ENCODE measurements at places on chromosomes 1 and 21. TPM values are rescaled to one million over a fixed set of nuclear protein-coding genes. Genes with fewer than 3 reads are reported as not detected.

Gene SERPINC1
- 0.98 TPM for total RNA-seq

- peak overlapping the region; percentile 3 for H3K27ac ChIP-seq
- no peaks in the 10 kb centered on the region for H3K27me3 ChIP-seq
- peaks cover 10% of the 10 kb centered on the region for H3K4me1 ChIP-seq
- no peaks in the 10 kb centered on the region for H3K36me3 ChIP-seq
These were observed 75.3 kb downstream of the NTMT2 start for GRCh38 chr1:170221031-170221430.

- no peak overlapping the region for H3K27ac ChIP-seq
- peaks cover 16% of the 10 kb centered on the region for H3K4me1 ChIP-seq
- H3K4me3 ChIP-seq: no peak overlapping the region
- no peak for DNase-seq
- no peaks in the 10 kb centered on the region for H3K27me3 ChIP-seq
These were observed 12.0 kb upstream of the SLAMF6 start for GRCh38 chr1:160534823-160535605.

Gene DNASE2B
- total RNA-seq: not detected

DNA sequence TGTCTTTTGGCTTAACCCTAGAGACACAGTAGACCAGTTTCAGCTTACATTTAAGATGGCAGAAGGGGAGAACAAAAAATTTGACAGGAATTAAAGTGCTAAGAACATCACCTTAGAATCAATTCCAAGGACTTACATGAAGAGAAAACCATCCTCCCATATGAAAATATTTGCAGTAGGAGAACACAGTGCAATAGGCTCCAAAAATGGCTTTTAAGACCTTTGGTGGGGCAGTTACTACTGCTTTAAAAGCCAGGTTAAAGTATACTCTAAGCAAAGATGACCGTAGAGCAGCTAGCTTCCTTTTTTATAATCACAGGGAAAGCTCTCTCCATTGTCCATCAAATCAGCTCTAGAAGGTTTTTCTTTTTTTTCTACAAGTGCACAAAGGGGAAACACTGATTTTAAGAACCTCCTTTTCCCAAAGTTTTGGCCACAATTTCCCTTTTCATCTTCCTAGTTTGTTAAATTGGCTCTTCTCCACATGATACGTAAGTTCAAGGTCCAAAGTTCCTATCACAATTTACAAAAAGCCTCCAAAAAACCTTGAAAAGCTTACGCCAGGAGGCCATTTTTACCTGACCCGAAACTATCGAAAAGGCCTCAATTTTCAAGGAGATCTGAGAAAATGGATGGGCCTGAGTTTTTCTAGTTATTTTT, 3.3 kb downstream of the TXNIP start:
- peak overlapping the region; percentile 91 for H3K4me3 ChIP-seq
- DNase-seq: no peak
- H3K27me3 ChIP-seq: no peaks in the 10 kb centered on the region
- H3K27ac ChIP-seq: no peak overlapping the region

Gene C1orf185
- total RNA-seq: not detected

GRCh38 chr1:941588-942383, 17.3 kb downstream of the NOC2L start:
- peak; percentile 70 for DNase-seq
- no peaks in the 10 kb centered on the region for H3K36me3 ChIP-seq
- peaks cover 4% of the 10 kb centered on the region for H3K27me3 ChIP-seq
- peak overlapping the region; percentile 31 for H3K4me3 ChIP-seq

Gene NUP210L
- total RNA-seq: 0.19 TPM

- H3K4me1 ChIP-seq: no peaks in the 10 kb centered on the region
- H3K36me3 ChIP-seq: no peaks in the 10 kb centered on the region
- no peaks in the 10 kb centered on the region for H3K27me3 ChIP-seq
- H3K27ac ChIP-seq: no peak overlapping the region
- H3K4me3 ChIP-seq: no peak overlapping the region
- no peak for DNase-seq
These were observed 72.4 kb upstream of the CYP2J2 start for GRCh38 chr1:59999006-59999405.

Gene PROK1
- total RNA-seq: not detected

Gene KPRP
- not detected for total RNA-seq

- H3K4me3 ChIP-seq: no peak overlapping the region
- no peaks in the 10 kb centered on the region for H3K36me3 ChIP-seq
- DNase-seq: no peak
- H3K4me1 ChIP-seq: no peaks in the 10 kb centered on the region
- no peak overlapping the region for H3K27ac ChIP-seq
These were observed 514.5 kb downstream of the NPHP4 start for GRCh38 chr1:5477716-5478115.

DNA sequence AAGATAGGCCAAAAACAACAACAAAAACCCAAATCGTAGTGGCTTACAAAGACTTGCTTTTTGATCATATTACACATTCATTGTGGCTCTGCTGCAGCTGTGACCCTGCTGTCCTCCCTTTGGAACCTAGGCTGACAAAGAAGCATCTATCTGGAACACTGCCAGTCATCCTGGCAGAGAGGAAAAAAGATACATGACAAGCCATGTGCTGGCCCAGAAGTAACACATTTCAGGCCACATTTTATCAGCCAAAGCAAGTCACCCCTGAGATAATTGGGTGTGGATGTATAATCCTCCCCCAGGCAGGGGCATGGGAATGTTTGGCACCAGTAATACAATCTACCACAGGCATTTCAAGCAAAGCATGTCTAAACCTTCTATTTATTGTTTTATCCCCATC, 37.2 kb upstream of the AGO1 start:
- H3K4me1 ChIP-seq: no peaks in the 10 kb centered on the region
- H3K36me3 ChIP-seq: no peaks in the 10 kb centered on the region
- no peak overlapping the region for H3K4me3 ChIP-seq
- H3K27me3 ChIP-seq: no peaks in the 10 kb centered on the region

- H3K4me1 ChIP-seq: peaks cover 12% of the 10 kb centered on the region
- peak overlapping the region; percentile 13 for H3K27ac ChIP-seq
- H3K4me3 ChIP-seq: no peak overlapping the region
- H3K27me3 ChIP-seq: no peaks in the 10 kb centered on the region
- no peaks in the 10 kb centered on the region for H3K36me3 ChIP-seq
These were observed 32.3 kb upstream of the ID3 start for GRCh38 chr1:23591460-23592208.

Gene MASP2
- total RNA-seq: 0.32 TPM

GRCh38 chr1:41622402-41622801, 137.9 kb upstream of the EDN2 start:
- H3K4me1 ChIP-seq: peaks cover 18% of the 10 kb centered on the region
- H3K27ac ChIP-seq: no peak overlapping the region
- H3K36me3 ChIP-seq: no peaks in the 10 kb centered on the region
- no peaks in the 10 kb centered on the region for H3K27me3 ChIP-seq

GRCh38 chr21:42301371-42302075, 13.7 kb downstream of the TFF3 start:
- no peaks in the 10 kb centered on the region for H3K27me3 ChIP-seq
- DNase-seq: no peak
- H3K36me3 ChIP-seq: no peaks in the 10 kb centered on the region
- no peak overlapping the region for H3K27ac ChIP-seq
- no peaks in the 10 kb centered on the region for H3K4me1 ChIP-seq

DNA sequence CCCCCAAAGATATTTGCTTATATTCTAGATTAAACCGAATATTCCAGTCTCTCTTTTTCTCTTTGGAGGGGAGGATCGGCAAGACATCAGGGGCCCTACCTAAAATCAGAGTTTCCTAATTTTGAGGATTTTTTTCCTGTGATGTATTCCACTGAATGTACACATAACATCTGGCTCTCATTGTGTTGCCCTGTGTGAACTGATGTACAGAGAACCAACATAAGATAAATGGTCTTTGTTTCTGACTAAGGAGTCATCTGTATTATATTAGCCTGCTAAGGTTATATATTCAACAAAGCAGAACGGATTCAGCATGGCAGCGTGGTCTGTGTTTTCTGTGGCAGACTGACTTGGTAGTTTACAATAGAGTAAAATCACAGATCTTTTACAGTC, 114.8 kb upstream of the NCAM2 start:
- no peak overlapping the region for H3K27ac ChIP-seq
- no peaks in the 10 kb centered on the region for H3K4me1 ChIP-seq
- H3K27me3 ChIP-seq: no peaks in the 10 kb centered on the region

Gene ZSCAN20
- total RNA-seq: 2.7 TPM

Gene CFAP141
- not detected for total RNA-seq

- no peaks in the 10 kb centered on the region for H3K27me3 ChIP-seq
- peaks cover 16% of the 10 kb centered on the region for H3K4me1 ChIP-seq
- no peak overlapping the region for H3K4me3 ChIP-seq
- no peak for DNase-seq
These were observed 114.2 kb downstream of the SLC16A1 start for GRCh38 chr1:112841825-112842224.

Gene ITSN1
- 98.4 TPM for total RNA-seq

- H3K27ac ChIP-seq: no peak overlapping the region
- peaks cover 18% of the 10 kb centered on the region for H3K4me1 ChIP-seq
- H3K36me3 ChIP-seq: no peaks in the 10 kb centered on the region
- peak; percentile 36 for DNase-seq
- no peaks in the 10 kb centered on the region for H3K27me3 ChIP-seq
These were observed 12.3 kb upstream of the RASSF5 start for GRCh38 chr1:206495011-206495461.

- no peaks in the 10 kb centered on the region for H3K36me3 ChIP-seq
- H3K27ac ChIP-seq: no peak overlapping the region
These were observed 14.4 kb downstream of the NOC2L start for GRCh38 chr1:944341-945325.

Gene GBP5
- total RNA-seq: not detected

- no peaks in the 10 kb centered on the region for H3K4me1 ChIP-seq
- no peak overlapping the region for H3K27ac ChIP-seq
- H3K27me3 ChIP-seq: no peaks in the 10 kb centered on the region
- no peak overlapping the region for H3K4me3 ChIP-seq
These were observed 355.2 kb downstream of the NTNG1 start for GRCh38 chr1:107496002-107496401.

DNA sequence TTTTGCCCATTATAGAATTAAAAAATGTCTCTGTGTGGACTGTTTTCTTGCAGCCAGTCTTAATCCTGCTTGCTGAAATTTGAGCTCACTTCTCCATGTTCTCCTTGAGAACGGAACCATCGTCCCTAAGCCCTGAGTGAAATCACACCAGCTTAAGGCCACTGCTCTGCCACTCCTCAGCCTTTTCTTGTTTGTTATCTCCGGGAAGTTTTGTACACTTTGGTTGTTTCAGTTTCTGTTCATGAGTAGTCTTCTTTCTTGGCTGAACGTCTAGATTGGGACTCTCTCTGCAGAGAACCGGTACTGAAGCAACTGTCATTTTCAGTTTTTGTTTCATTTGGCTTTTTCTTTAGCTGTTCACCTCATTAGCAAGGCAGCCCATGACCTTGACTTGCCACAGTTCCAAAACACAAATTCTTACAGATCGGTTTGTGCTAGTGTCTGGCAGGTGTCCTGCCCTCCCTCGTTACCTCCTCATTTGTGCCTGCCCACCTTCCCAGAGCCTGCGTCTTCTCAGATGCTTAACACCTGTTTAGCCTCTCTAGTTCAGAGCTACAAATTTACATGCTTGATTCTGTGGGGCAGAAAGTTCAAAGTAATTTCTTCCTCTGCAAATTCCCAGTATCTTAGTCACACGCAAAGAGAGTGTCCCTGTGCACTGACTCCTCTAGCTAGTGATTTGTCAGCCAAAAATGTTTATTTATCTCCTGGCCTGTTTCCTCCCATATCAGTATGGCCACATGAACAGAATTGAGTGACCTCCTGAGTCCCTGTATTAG, 12.4 kb downstream of the PSEN2 start:
- DNase-seq: no peak
- no peak overlapping the region for H3K27ac ChIP-seq
- no peaks in the 10 kb centered on the region for H3K27me3 ChIP-seq
- no peak overlapping the region for H3K4me3 ChIP-seq
- H3K36me3 ChIP-seq: peaks cover 3% of the 10 kb centered on the region
- H3K4me1 ChIP-seq: no peaks in the 10 kb centered on the region

Gene AGT
- 38.6 TPM for total RNA-seq

Gene HSD3B2
- not detected for total RNA-seq

Gene GPR3
- total RNA-seq: 1.2 TPM

DNA sequence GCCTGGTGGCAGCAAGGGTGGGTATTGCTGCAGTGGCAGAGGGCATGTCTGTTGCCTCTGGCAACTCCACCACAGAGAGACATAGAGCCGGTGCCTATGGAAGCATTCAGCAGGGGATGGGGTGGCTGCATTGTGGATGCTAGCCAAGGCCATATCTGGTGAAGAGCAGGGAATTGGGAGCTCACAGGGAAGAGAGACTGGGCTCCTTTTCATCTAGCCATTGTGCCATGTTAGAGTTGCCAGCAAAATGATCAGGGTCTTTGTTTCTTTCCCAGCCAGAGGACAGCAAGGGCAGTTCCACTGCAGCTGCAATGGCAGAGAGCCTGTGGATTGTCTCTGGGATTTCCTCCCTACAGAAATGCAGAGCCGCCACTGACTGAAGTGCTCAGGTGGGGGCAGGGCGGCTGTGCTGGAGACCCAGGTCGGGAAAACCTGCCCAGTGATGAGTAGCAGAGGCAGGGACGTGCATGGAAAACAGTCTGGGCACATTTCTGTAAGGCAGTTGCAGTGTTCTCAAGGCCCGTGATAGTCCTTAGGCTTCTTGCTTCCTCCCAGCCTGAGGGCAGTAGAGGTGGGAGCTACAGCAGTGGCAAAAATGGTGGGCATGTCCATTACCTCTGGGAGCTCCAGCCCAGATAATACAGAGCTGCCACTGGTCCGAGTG, 40.2 kb upstream of the CYP4X1 start:
- H3K27ac ChIP-seq: no peak overlapping the region
- H3K4me3 ChIP-seq: no peak overlapping the region
- H3K27me3 ChIP-seq: no peaks in the 10 kb centered on the region
- DNase-seq: no peak
- no peaks in the 10 kb centered on the region for H3K36me3 ChIP-seq

GRCh38 chr1:216119600-216119999, 303.6 kb downstream of the USH2A start:
- DNase-seq: no peak
- no peak overlapping the region for H3K27ac ChIP-seq
- no peaks in the 10 kb centered on the region for H3K27me3 ChIP-seq
- H3K4me1 ChIP-seq: no peaks in the 10 kb centered on the region

Gene TCHH
- total RNA-seq: 0.54 TPM

DNA sequence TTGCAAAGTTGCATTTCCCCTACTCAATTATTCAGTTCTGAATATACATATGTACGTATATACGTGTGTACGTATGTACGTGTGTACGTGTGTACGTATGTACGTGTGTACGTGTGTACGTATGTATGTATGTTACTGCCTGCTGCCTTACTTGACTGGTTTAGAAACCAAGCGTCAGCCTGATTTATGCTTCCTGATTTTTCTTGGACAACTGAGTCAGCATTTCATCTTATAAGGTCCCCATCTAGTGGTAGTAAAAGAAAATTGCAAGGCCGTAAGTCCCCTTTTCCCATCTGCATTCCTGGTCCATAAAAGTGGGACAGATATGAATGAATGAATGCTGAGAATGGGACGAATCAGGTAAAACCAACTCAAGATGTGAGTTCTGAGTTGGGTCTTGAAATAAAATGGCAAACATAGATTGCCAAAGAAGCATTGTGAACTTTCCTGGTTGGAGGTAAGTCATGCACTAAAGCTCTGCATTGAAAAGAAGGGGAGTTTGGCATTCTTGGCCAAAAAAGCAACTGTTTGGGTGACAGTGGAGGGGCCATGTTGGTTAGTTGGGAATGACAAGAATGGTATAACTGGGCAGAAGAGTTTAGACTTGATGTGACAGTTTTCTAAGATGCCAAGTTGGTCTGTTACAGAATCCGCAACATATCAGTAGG, 76.4 kb upstream of the DNAH14 start:
- no peak overlapping the region for H3K27ac ChIP-seq
- no peak overlapping the region for H3K4me3 ChIP-seq
- no peaks in the 10 kb centered on the region for H3K27me3 ChIP-seq
- H3K4me1 ChIP-seq: no peaks in the 10 kb centered on the region
- no peaks in the 10 kb centered on the region for H3K36me3 ChIP-seq
- no peak for DNase-seq

- no peaks in the 10 kb centered on the region for H3K36me3 ChIP-seq
- peak within 1 kb of the TSS; percentile 33 for H3K4me3 ChIP-seq
- H3K4me1 ChIP-seq: 0 out of 2 replicates have a peak, but pooled peaks cover 10% of the 10 kb centered on the region
- H3K27me3 ChIP-seq: peaks cover 4% of the 10 kb centered on the region
- no peak for DNase-seq
These were observed at the start of gene SYT2 for GRCh38 chr1:202710070-202711045. Gene SYT2 (minus strand): TSS chr1:202710454. CDS start chr1:202605772, 104,682 bp downstream.
